ENCODE measurements at places on chromosomes 4 and X. TPM values are rescaled to one million over a fixed set of nuclear protein-coding genes. Genes with fewer than 3 reads are reported as not detected.

Gene TMEM47
- 7.8 TPM for total RNA-seq

Gene RIBC1
- total RNA-seq: 0.34 TPM

Gene GABRG1
- total RNA-seq: not detected

Gene CLGN
- 0.34 TPM for total RNA-seq

Gene TMSB15A
- total RNA-seq: 2.4 TPM
